Urinary bladder (tissue), 4 donors: ENCODE measurements at places on chromosomes 2 and 18. TPM values are rescaled to one million over a fixed set of nuclear protein-coding genes. Genes with fewer than 3 reads are reported as not detected.

DNA sequence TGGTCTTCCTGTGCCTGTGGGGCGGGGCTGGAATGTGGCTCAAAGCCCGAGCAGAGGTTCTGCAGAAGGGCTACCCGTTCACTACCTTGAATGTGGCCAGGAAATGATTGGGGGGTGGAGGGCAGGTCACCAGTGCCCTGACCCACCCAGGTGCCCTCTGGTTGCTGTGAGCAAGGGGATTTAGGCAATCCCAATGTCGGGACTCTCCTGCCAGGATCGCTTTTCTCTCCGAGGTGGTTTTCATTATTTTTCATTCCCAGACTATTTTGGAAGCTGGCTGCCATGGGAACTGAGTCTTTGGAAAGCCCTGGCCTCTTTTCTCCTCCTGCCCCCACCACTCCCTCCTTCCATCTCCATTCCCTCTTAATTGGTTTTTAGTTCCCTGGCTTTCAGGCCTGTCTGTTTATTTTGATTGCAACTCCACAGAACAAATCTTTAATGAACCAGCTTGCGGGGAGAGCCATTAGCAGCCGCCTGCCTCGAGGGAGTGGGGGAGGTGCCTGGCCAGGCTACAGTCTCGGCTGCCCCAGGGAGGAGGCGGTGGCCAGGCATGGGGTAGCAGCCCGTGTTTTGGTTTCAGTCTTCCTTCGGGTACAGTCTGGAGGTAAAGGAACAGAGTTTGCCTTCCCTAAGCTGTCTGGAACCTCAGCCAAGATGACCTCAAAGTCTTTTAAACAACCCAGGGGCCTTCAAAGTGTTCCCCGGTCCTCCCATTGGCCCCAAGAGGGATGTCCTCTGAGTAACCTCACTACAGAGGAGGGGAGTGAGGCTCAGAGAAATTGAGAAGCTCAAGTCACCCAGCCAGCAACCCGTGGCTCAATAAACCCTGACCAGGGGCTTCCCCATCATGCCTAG lies 114.4 kb upstream of the HAAO start:
- DNase-seq: no peak

- no peak for DNase-seq
Measured at GRCh38 chr2:29519338-29519925, 402.0 kb downstream of the ALK start.

- DNase-seq: no peak
Measured at GRCh38 chr2:71690876-71691475, 237.6 kb downstream of the DYSF start.

DNA sequence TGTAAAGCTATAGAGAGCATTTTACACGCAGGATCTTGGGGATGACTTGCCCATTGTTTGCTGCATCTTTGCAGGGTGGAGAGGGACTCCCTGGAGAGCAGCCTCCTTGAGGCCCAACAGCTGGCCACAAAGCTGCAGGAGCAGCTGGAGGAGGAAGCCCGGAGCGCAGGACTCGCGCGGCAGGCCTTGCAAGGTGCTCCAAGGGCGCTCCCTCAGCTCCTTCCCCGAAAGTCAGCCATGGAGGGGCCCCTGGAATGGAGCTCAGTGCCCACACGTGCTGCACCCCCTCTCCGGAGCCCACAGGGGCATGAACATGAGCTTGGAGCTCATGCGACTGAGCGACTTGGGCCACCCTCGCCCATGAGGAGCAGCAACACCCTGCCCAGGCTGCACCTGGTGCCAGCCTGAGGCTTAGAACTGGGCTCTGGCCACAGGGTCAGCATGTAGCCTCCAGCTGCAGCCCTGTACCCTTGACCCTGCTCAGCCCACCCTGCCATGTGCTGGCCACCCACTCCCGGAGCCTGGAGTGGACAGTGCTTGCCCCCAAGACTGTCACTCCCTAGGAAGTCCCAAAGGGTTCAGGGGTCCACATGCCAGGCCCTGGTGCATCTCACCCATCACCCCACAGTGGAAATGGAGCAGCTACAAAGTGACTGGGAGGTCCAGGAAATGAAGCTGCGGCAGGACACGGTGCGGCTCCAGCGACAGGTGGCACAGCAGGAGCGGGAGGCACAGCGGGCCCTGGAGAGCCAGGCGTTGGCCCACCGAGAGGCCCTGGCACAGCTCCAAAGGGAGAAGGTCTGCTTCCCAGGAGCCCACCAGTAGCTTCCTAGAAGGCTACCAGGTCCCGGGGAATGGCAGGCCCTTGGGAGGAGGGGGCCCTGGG lies 43.0 kb downstream of the CROCC2 start:
- no peak for DNase-seq

- no peak for DNase-seq
Measured at GRCh38 chr2:219772103-219772635, 144.7 kb downstream of the SLC4A3 start.

- DNase-seq: no peak
Measured at GRCh38 chr18:25058521-25058920, 293.4 kb downstream of the ZNF521 start.

- DNase-seq: no peak
Measured at GRCh38 chr2:218701806-218702205, 8.8 kb upstream of the TTLL4 start.

GRCh38 chr2:204497855-204498254 lies 47.4 kb upstream of the PARD3B start:
- DNase-seq: no peak

DNA sequence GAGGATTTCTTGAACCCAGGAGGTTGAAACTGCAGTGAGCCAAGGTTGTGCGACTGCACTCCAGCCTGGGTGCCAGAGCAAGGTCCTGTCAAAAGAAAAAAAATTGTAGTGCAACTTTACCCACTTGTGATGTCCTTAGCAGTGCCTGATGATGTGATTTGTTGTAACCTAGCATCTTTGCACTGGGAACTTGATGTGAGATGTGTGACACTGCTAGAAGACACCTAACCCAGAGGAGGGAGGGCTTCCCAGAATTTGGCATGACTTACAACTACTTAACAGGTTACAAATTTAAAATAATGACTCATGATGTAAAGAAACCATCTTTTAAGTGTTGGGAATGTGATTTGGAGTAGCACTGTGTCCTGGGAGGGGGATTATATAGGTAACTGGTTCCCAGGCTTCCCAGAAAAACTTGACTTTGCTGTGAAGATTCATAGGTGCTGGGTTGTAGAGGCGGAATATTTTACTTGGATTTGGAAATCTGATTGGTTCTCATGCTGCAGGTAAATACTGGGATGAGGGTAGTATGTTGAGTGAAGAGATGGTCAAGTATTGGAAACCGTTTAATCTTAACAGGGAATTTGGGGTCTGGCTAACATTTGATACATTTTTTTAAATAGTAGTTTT lies 3.7 kb downstream of the EEF1B2 start:
- no peak for DNase-seq

- no peak for DNase-seq
Measured at GRCh38 chr2:151886241-151886640, 58.0 kb upstream of the ARL5A start.

DNA sequence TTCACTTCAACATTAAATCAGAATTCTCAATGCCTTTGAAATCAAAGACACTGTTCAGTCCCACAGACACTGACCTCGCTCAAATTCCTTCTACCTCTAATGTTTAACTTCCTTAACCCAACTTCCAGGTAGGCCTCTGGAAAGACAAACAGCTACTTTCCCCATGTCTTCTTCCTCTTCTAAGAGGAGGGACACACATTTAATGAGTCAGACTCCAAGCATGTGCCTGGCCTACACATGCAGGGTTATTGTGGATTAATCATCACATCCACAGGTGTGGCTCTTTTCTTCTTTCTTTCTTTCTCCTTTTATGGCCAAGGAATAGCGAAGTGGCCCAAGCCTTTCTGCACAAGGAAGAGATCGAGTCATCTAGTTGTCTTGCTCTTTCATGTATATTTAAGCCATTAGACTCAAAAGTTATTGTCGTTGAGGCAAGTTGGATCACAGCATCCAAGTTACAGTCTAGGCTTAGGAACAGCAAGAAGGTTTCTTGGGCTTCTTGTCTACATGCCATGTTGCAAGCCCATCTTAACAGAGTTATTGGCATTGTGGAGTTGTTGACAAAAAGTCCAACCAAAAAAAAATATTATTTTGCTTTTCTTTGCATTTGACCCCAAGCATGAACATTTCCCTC lies 387.8 kb downstream of the IRS1 start:
- DNase-seq: no peak

DNA sequence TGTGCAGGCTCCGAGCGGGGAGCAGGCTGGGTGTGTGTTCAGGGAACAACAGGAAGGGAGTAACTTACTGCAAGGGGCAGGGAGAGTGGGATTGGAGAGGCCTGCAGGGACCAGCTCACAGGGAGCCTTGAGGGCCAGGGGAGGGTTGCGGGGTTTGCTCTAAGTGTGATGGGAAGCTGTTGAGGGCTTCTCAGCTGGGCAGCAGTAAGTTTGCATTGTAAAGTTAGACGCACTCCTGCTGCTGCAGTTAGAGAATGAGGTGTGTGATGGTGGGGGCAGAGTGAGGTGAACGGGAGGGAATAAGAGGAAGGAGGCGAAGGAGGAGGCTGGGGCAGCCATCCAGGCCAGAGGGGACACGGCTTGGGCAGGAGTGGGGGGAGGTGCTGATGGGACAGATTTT lies 53.4 kb downstream of the BOLA3 start:
- DNase-seq: no peak

Gene ZSWIM2
- total RNA-seq: 0.21 TPM

Gene ASAP2
- total RNA-seq: 34.8 TPM

Gene ABCG8
- total RNA-seq: not detected

Gene FMNL2
- 77.6 TPM for total RNA-seq

Gene SERPINB5
- total RNA-seq: 27.1 TPM

Gene CDKL4
- total RNA-seq: 7.5 TPM
